Posterior cingulate gyrus (tissue), 11 donors: ENCODE measurements at places on chromosomes 13 and 19.

GRCh38 chr13:37338726-37339385 lies 233.4 kb upstream of the CSNK1A1L start:
- DNase-seq = no peak

DNA sequence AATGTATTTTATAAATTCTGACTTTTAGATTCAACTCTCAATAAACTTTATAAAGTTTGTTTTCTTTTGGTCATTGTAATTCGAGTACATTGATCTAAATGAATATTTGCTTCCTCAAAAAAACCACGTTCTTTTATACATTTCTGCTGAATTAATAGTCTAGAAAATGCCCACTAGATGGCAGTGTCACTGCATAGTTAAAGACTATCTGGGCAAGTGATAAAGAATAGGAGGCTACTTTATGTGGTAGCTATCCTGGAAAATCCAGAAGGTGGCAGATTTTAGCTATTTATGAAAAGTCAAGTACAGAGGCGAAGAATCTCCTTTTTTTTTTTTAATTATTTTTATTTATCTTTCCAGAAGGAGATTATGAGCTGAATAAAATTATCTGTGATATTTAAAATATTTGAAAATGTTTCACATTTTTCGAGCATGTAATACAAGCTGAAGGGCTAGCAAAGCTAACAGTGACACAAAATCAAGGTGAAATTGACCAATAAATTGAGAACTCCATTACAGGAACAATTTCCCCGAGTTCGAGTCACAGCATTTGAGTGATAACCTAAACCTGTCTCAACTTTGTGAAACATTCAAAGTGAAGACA lies 221.8 kb downstream of the OLFM4 start:
- no peak for DNase-seq

GRCh38 chr19:5338656-5339197 lies 1.9 kb downstream of the PTPRS start:
- peak; percentile 93 for DNase-seq

DNA sequence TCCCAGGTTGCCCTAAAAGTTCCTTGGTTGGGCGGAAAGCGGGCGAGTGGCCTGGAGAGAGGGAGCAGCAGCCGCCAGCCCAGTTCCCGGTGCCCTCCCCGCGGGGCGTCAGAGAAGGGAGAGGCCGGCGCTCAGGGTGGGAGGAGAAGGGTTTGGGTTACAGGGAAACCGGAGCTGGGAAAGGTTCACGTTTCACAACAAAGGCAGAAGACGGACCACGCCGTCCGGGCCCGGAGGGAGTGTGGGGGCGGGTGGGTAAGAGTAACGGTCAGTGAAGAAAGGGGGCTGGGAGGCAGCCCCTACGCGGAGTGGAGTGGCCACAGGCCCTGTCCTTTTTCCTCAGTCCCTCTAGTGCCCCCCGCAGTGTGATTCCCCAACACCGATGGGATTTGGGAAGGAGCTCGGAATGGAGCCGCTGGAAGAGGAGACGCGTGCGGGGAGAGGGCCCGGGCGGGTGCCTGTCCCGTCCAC lies 1.6 kb downstream of the SIX5 start:
- no peak for DNase-seq

GRCh38 chr13:51333826-51334225 lies 5.7 kb upstream of the SERPINE3 start:
- no peak for DNase-seq

GRCh38 chr19:42386974-42387707 lies 3.0 kb downstream of the CNFN start:
- peak; percentile 30 for DNase-seq

DNA sequence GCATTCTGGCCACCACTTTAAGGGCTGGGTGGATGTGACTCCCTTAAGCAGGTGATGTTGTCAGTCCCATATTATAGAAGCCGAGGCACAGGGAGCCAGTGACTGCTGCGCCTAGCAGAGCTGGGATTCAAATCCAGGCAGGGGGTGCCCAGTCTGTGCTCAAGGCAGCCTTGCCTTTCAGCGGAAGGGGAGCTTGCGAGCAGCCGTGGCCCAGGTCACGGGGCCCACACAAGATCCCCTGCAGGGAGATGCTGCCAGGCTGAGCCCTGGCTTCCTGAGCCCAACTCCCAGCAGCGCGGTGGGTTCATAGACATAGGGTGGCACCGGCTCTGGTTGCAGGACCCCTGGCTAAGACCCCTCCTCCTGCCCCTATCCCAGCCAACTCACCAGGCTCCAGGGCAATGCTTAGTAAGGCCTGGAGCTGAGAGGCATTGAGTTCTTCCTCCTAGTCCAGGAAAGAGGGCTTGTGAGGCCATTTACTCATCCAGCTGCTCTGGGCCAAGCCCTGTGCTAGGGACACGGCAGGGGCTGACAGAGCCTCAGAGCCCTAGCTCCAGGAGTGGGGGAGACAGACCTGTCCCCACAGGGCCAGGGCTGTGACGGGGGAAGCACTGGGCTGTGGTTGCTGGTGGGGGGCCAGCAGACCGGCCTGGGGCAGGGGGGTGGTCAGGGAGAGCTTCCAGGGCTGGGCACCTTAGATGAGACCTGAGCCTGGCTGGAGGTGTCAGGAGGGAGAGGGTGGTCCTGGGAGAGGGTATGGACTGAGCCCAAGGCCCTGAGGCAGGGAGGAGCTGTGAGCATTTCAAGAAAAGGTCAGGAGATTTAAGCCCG lies 9.6 kb downstream of the CAPN12 start:
- peak; percentile 72 for DNase-seq

- no peak for DNase-seq
These were observed 636 bp downstream of the SF3A2 start for GRCh38 chr19:2237051-2237868.

- DNase-seq = peak; percentile 86
These were observed 13.0 kb downstream of the PGLYRP1 start for GRCh38 chr19:46009530-46010510.

DNA sequence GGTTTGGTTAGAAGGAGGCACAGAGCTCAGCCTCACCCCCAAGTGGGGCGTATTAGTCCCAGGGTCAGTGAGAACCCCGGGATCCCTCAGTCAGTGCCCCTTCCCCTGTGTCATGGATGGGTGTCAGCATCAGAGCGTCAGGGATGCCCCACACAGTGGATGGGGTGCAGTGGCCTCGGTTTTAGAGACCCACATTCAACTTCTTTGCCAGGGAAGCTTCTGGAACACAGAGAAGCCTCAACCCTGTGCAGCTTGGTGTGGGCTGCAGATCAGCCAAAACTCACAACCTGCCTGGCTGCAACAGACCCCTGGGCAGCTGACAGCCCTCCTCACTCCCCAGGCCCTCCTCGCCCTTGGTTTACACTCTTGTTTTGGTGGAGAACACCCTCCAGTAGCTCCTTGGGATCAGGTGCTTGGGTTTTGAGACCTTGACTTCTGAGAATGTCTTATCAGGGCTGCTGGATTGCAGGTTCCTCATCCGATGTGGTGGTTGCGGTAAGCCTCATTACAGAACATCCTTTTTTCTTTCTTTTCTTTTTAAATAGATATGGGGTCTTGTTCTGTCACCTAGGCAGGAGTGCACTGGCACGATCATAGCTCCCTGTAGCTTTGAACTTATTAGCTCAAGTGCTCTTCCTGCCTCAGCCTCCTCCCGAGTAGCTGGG lies 11.0 kb downstream of the ZNF333 start:
- DNase-seq = no peak

DNA sequence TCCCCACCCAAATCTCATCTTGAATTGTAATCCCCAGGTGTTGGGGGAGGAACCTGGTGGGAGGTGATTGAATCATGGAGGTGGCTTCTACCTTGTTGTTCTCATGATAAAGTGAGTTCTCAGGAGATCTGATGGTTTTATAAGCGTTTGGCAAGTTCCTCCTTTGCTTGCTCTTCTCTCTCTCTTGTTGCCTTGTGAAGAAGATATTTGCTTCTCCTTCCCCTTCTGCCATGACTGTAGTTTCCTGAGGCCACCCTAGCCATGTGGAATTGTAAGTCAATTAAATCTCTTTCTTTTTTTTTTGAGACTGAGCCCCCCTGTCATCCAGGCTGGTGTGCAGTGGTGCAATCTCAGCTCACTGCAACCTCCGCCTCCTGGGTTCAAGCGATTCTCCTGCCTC lies 34.4 kb downstream of the VSTM1 start:
- no peak for DNase-seq

DNA sequence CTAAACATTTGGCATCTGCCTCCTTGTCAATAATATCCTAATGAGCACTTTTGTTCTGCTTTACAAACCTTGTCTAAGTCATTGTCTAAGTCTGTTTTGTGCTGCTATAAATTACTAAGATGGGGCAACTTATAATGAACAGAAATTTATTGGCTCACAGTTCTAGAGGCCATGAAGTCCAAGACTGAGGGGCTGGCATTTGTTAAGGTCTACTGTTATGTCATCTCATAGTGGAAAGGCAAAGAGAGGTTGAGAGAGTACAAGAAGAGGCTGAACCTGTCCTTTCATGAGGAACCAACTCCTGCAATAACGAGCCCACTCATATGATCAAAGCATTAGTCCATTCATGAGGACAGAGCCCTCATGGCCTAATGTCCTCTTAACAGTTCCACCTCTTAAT lies 72.7 kb upstream of the KLF12 start:
- DNase-seq = no peak

DNA sequence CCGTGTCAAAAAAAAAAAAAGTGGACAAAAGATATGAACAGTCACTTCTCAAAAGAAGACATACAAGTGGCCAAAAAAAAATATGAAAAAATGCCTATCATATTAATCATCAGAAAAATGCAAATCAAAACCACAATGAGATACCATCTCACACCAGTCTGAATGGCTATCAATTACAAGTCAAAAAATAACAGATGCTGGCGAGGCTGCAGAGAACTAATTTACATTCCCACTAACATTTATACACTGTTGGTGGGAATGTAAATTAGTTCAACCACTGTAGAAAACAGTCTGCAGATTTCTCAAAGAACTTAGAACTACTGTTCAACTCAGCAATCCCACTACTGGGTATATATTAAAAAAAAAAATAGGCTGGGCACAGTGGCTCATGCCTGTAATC lies 26.5 kb upstream of the FOXO1 start:
- no peak for DNase-seq

DNA sequence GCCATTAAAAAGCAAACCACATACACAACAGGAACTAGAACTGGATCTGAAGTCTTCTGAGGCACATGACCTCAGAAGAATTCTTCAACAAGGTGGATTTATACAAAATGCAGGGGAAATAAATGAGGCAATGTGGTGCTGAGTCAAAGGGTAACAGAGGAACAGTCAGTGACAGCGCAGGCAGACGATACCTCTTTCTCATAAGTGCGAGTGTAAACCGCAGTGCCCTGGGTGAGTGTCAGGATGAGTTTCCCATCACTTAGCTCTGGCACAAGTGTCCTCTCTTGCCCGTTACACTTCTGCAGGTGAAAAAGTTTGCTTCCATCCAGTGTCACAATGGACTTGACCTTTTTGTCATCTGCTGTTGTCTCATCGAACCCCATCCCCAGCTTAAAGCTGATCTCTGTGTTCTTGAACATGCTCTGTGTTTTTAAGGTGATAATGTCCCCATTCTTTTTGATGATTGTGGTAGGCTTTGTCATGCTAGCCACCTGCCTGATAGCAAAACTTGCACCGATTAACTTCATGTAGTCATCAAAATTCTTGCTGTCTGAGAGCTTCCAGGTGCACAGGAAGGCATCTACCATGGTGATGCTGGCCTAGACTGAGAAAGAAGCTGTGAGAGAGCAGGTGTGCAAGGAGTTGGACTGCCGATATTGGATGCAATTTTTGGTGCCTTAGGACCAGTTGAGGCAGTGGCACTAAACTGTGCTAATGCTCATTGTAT lies 97.3 kb downstream of the AKAP11 start:
- no peak for DNase-seq
